ENCODE measurements at places on chromosomes 16 and 17.

DNA sequence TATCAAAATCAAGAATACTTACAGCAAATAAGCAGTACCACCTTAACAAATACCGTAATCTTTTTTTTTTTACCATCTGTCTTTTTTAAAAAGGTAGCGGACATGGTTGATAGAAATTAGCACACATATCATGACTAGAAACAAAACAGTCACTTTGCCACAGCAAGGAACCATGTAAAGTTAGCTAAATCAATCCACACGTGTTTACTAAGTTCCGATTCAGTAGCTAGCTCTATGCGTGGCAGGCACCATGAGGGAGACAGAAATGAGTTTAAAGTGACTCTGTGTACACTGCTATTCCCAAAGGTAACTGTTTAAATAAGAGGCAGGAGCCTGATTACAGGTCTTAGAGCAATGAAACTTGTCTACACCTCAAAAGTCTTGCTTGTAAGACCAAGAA, 108.6 kb downstream of the XYLT1 start:
- no peak for DNase-seq

DNA sequence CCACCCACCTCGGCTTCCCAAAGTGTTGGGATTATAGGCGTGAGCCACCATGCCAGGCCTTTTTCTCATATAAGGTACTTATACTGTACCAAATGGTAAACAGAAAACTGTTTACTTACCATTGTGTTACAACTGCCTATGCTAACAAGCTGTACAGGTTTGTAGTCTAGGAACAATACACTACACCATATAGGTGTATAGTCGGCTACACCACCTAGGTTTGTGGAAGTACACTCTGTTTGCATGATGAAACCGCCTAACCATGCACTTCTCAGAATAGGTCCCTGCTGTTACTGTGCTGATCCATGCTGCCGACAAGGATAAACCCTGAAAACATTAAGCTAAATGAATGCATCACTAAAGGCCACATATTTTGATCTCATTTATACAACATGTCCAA, 18.9 kb downstream of the DNAJA2 start:
- no peak for DNase-seq

- DNase-seq = no peak
These were observed 204.1 kb downstream of the COPRS start for GRCh38 chr17:31654936-31655335.

DNA sequence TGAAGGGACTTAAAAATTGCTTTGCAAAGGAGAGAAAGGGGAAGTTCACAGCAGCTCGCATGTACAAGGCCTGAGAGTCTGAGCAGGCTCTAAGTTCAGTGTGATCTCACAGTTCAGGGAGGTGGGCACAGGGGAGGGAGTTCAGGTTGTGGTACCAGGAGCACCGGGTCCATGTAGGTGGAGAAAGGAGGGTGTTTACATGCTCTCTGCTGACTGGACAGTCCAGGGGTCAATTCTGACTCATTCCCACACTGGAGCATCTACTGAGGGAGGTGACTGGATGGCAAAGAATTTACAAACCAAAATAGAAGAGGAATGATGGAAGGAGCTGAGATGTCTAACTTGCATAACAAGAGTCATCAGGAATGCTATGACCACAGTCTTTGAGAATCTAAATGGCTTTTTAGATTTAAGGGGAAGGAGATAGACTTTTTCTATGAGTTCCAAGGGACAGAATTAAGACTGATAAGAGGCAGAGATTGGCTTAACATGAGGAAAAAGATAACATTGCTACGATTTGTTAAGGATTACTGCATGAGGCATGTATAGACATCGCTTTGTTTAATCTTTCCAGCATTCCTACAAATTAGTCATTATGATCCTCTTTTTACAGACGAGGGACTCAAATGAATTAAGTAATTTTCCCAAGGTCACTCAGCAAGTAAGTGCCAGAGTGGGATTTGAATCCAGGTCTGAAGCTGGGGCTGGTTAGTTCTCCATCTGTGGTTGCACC, 29.9 kb downstream of the MIS12 start:
- DNase-seq = no peak

- no peak for DNase-seq
These were observed 37.9 kb upstream of the LRRC75A start for GRCh38 chr17:16529906-16530305.

DNA sequence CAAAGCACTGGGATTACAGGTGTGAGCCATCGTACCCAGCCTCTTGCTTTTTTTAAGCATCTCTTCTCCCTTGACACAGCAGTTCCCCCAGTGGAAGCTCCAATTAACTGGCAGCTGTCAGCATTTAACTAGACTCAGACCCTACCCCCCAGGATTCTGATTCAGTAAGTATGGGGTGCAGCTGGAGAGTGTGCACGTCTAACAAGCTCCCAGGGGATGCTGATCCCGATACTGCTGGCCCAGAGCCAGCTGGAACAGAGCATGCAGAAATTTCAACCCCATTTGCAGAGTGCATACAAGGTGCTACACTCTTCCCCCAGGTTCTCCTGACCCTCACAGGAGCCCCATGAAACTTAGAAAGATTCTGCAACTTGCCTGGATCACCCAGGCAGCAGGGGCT, 27.7 kb upstream of the BCO1 start:
- no peak for DNase-seq

GRCh38 chr17:40355123-40355803, 9.3 kb downstream of the GJD3 start:
- peak; percentile 63 for DNase-seq

GRCh38 chr16:14028202-14028601, 42.9 kb upstream of the MRTFB start:
- no peak for DNase-seq

DNA sequence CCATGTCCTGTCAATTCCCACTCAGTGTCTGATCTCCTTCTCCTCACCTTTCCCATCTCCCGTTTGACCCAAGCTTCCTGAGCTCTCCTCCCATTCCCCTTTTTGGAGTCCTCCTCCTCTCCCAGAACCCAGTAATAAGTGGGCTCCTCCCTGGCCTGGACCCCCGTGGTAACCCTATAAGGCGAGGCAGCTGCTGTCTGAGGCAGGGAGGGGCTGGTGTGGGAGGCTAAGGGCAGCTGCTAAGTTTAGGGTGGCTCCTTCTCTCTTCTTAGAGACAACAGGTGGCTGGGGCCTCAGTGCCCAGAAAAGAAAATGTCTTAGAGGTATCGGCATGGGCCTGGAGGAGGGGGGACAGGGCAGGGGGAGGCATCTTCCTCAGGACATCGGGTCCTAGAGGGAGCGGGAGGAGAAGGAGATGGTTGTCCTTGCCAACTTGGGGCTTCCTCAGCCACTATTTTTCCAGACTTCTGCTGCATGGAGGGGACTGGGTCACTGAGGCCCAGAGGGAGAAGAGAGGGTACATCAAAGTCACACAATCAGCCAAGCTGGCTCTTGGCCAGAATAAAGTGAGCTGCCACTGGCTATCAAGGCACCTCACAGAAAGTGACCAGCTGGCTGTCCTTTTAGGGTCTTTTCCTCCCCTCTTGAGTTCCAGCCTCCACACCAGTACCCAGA, 1.9 kb upstream of the TBC1D10B start:
- DNase-seq = no peak

GRCh38 chr16:1005286-1005685, 23.7 kb downstream of the SOX8 start:
- DNase-seq = no peak

GRCh38 chr17:51921500-51921899, 237.0 kb downstream of the CA10 start:
- DNase-seq = no peak

GRCh38 chr16:30741461-30741914, 6.7 kb upstream of the PHKG2 start:
- peak; percentile 43 for DNase-seq

GRCh38 chr16:3028716-3029319, 5.0 kb downstream of the THOC6 start:
- DNase-seq = no peak

- no peak for DNase-seq
These were observed 43.3 kb downstream of the POLR3K start for GRCh38 chr16:9903-10665.

GRCh38 chr17:45020354-45021138, 30.9 kb downstream of the DCAKD start:
- DNase-seq = no peak

- DNase-seq = no peak
These were observed 77.7 kb downstream of the AMFR start for GRCh38 chr16:56347670-56348069.

- no peak for DNase-seq
These were observed 2.4 kb downstream of the OSGIN1 start for GRCh38 chr16:83955218-83956130.

DNA sequence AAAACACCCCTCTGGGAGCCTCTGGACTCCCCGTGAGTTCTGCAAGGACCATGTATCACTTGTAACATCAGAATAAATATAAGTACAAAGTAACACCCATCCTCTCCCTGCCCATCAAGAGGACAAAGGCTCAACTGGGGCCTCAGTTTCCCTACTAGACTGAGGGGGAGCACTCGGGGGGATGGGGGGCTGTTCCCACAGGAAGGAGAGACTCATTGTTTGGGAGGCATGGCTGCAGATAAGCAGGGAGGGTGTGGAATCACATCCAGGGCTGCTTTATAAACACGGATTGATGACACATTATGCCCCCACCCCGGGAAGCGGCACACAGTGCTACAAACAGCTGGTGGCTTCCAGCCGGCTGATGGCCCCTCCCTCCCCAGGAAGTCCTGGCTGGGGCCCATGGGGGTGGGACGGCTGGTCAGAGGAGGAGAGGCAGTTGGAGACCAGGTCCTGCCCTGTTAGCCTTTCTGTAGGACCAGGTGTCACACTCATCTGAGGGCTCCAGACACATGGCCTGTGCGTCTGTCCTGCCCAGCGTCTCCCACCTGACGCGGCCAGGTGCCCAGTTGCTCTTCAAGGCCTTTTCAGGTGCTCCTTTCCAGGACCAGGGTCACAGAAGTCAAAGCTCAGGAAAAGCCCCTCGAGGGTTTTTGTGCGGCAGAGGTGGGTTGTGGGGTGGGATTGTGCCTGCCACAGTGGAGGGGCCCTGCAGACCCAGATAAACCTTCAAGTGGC, 1.3 kb upstream of the MPG start:
- DNase-seq = no peak

GRCh38 chr17:36687736-36688135, 86.4 kb downstream of the MRM1 start:
- DNase-seq = no peak

GRCh38 chr16:53971616-53972015, 267.7 kb downstream of the FTO start:
- DNase-seq = no peak

- DNase-seq = peak; percentile 84
These were observed 2.9 kb downstream of the WFIKKN2 start for GRCh38 chr17:50837980-50838954.

GRCh38 chr17:46950997-46951621, 27.9 kb downstream of the RPRML start:
- no peak for DNase-seq

GRCh38 chr17:7589204-7589868, 558 bp downstream of the SOX15 start:
- peak; percentile 92 for DNase-seq

DNA sequence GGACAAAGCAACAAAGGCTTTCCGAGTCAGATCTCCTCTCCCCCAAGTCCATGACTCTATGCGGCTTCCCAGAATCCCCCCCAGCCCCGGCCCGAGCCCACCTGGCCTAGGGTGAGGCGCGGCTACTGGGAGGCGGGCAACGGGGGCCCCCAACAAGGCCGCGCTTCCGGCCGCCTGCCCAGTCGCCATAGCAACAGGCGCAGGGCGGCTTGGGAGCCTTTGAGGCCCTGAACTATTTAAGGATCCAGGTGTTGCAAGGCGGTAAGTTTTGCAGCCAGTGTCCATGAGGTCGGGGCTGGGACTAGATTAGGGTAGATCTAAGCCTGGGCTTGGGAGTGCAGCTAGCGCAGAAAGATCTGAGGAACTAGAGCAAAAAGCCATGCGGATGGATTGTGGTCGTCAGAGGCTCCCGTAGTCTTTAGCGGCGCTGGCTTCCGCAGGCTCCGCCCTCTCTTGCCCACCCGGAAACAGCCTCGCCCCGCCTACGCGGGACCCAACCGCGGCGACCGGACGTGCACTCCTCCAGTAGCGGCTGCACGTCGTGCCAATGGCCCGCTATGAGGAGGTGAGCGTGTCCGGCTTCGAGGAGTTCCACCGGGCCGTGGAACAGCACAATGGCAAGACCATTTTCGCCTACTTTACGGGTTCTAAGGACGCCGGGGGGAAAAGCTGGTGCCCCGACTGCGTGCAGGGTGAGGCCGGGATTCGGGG, at the start of the genes KIAA0753 and TXNDC17:
TSS of gene KIAA0753 (minus strand) at position 176 of the 711 bp plus-strand sequence. CDS start 5,608 bp downstream, outside the sequence.
TSS of gene TXNDC17 (plus strand) at position 525 of the 711 bp plus-strand sequence. CDS start at position 548, 23 bp downstream.
- peak; percentile 90 for DNase-seq

GRCh38 chr16:20881503-20881878, 18.7 kb downstream of the DCUN1D3 start:
- DNase-seq = no peak

- DNase-seq = peak; percentile 3
These were observed 475.0 kb upstream of the TOM1L1 start for GRCh38 chr17:54425671-54426070.

GRCh38 chr17:72432143-72432621, 311.4 kb downstream of the SOX9 start:
- no peak for DNase-seq

- DNase-seq = peak; percentile 8
These were observed 64.2 kb downstream of the PITPNC1 start for GRCh38 chr17:67441052-67441895.

GRCh38 chr16:65950211-65950610, 416.3 kb upstream of the CDH5 start:
- DNase-seq = no peak

DNA sequence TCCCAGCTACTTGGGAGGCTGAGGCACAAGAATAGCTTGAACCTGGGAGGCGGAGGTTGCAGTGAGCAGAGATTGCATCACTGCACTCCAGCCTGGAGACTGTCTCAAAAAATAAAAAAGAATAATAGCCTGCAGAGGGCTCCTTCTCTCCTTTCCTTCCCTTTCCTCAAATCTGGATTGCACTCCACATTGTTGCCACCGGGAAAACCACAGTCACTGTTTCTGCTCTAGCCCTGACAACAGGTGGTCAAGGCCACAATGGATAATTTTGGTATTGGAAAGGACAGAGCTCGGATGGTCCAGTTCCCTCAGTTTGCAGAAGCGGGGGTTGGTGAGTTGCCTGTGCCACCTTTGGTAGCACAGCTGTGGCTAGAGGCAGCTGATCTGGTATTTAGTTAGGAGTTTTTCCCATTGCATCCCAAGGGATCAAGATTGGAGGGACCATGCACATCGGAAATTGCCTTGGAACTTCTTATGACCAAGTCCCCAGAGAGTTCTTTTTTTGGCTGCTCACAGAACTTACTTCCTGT, 44.7 kb upstream of the PRSS54 start:
- no peak for DNase-seq

GRCh38 chr16:80330150-80330549, 210.6 kb upstream of the DYNLRB2 start:
- DNase-seq = no peak

DNA sequence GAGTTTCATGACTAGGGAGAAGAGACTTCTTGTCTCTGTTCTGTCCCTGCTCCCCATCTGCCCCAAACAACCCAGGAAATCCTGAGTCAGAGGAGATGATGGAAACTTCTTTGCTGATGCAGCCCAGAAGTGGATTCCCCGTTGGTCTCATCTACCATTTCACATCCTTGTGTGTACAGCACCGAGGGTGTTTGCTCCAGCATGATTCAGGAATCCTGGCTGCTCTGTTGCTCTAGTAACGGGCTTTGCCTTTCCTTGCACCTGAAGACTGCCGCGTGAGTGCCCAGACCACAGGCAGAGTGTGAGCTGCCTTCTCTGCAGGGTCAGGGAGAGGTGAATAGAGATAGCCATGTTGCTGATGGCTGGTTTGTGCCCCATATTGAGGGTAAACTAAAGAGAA, 408.4 kb downstream of the CPPED1 start:
- DNase-seq = no peak

GRCh38 chr16:48947371-48947713, 334.3 kb downstream of the CBLN1 start:
- no peak for DNase-seq
